ENCODE measurements at places on chromosomes 3 and 15.

DNA sequence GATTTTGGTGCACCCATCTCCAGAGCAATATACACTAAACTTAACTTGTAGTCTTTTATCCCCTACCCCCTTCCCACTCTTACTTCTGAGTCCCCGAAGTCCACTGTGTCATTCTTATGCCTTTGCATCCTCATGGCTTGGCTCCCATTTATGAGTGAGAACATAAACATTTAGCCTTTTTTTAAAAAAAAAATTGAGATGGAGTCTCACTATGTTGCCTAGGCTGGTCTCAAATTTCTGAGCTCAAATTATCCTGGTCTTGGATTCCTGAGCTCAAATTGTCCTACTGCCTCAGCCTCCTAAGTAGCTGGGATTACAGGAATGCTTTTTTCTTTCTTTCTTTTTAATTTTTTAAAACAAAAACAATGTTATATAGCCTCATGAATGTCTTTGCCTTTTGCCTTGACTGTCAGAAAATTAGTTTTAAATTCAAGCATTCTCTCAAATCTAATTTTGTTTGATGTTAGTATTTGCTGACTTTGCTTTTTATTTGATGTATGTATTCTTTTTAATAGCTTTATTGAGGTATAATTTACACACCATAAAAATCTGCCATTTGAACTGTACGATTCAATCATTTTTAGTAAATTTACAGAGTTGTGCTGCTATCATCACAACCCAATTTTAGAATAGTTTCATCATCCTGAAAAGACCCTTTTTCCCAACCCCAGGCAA is 46.9 kb downstream of the NFKBIZ start:
- DNase-seq: no peak

DNA sequence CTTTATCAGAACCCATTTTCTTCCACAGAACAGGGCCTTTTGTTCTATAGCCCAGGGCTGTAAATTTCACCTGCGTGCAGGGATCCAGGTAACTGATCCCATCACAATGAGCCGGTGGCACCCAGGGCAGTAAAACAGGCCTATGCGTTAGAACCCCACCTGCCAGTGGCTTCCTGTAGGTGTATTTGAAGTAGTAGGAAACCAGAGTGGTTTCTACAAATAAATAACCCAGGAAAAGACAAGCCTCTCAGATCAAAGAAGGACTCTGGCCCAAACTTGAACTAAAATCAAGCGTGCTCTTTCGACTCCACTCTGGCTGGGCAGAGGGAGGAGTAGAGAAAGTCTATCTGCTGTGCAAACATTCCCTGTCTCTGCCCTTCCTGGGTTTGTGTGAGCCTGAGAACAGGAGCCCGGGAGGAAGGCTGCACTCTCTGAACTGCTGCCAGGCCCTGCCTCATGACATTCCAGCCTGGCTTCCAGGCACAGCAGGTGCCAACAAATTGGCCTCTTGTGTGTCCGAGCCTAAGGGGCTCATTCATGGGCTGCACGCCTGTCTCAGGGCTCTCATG is 77.7 kb downstream of the CEMIP start:
- DNase-seq: no peak

- no peak for DNase-seq
Observed at GRCh38 chr15:85118581-85118980, 136.9 kb downstream of the PDE8A start.

DNA sequence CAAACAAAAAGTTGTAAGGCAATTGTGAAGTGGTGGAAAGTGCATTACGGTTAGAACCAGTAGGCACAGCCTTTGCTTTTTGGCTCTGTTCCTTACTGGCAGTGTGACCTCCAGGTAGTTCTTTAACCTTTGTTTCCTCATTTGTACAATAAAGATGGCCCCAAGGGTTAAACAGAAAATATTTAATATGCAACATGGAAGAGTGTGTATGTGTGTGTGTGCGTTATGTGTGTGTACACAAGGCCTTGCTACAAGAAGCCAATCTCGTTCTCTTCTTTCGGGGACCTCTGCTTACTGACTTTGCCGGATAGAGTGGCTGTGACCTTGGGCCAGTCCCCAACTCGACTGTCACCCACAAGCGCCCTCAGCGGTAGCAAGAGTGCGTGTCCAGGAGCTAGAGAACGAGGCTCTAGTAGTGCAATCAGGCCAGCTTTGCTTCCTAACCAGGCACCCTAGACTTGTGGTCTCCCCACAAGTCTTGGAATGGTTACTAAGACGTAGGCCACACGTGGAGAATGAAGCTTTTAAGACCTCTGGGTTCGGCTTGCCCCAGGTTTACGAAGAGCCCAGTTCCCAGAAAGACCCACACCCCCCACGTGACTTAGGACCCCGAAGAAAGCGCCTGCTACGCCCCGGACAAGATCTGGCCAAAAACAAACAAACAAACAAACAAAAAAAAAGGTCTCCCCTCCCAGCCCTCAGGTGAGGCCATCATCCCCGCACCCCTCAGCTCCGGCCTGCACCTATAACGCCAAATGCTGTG is 593 bp downstream of the CIAO2A start:
- DNase-seq: no peak

GRCh38 chr15:82132742-82133141 is 86.9 kb upstream of the MEX3B start:
- no peak for DNase-seq

- DNase-seq: no peak
Observed at GRCh38 chr3:58051196-58051595, 43.0 kb downstream of the FLNB start.

Data from GM12892 (cell line).